Lower lobe of right lung (tissue), 2 donors: ENCODE measurements at places on chromosomes 3 and 15. TPM values are rescaled to one million over a fixed set of nuclear protein-coding genes. Genes with fewer than 3 reads are reported as not detected.
A peak's percentile ranks its signal among the peaks of the same experiment; 100 is the strongest.

DNA sequence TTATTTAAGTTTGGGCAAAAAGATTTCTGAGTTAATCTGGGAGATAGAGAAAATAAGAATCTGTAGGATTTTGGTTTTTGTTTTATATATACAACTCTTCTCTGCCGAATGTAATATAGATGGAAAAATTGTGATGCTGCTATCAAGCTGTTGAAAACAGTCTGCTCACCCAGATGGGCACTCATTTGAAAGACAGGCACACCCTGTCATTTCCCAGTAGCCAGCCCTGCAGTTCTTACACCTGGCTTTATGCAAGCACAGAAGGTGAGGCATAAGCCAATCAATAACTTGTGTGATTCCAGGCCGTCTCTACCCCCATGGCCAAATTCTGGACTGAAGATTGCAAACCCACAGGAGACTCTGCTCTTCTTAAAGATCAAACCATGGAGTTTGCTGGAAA lies 27.1 kb upstream of the PTX3 start:
- no peak overlapping the region for H3K27ac ChIP-seq
- H3K27me3 ChIP-seq, result no peaks in the 10 kb centered on the region
- no peak overlapping the region for H3K4me3 ChIP-seq
- H3K4me1 ChIP-seq, result no peaks in the 10 kb centered on the region

- no peaks in the 10 kb centered on the region for H3K27me3 ChIP-seq
- no peak overlapping the region for H3K4me3 ChIP-seq
- DNase-seq, result no peak
These were observed 56.1 kb downstream of the PCSK6 start for GRCh38 chr15:101433396-101433795.

DNA sequence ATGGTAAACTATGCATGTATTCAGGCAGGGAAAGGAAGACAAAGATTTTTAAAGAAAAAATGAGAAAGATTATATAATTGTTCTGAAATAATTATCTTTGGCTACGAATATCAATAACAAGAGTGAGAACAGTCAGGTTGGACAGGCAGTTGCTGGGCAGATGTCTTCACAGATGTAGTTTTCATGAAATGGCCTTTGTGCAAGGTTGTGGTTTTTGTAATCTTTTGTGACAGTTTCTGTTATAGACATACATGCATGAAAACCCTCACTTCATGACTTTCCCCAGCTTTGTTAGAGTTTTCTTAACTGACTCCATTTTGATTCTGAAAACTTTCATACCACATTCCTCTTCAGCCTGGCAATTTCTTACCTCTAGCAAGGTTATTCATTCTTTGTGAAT lies 34.9 kb upstream of the SLC25A36 start:
- no peaks in the 10 kb centered on the region for H3K36me3 ChIP-seq
- H3K4me1 ChIP-seq, result no peaks in the 10 kb centered on the region
- H3K4me3 ChIP-seq, result no peak overlapping the region
- no peaks in the 10 kb centered on the region for H3K27me3 ChIP-seq
- H3K27ac ChIP-seq, result no peak overlapping the region
- no peak for DNase-seq

DNA sequence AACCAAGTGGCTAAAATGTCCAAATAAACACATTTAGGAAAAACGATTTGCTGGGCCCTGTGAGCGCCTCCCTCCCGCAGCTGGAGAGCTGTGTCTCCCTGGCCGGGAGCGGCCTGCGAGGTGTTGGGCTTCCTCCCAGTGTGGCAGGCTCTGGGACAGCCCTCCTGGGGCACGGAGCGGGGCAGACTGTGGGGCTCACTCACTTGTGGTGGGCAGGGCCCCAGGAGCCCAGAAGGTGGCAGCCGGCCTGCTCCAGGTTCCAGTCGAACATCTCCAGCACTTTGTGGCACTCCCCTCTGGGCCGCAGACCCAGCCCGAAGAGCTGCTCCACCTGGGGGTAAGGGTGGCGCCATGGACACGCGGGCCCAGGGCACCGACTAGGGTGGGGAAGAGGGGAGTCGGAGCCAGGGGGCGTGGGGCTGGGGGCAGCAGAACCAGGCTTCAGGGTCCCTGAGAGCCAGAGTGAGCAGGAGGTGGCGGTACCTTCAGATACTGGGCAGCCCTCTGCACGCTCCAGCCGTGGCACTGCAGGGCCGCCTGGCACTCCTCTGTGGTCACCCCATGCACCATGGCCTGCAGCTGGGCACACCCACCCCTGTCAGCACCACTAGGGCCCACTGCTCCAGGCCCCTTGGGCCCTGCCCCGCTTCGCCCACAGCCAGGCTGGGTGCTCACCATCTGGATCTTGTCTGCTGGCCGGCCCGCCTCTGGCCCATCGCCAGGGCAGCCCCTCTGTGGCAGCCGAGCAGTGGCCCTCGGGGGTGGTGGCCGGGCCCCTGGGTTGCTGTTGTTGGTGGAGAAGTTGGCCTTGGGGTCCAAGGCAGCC lies 41.5 kb downstream of the TNK2 start:
- H3K36me3 ChIP-seq, result peaks cover 58% of the 10 kb centered on the region
- no peak for DNase-seq
- no peaks in the 10 kb centered on the region for H3K4me1 ChIP-seq
- H3K27ac ChIP-seq, result no peak overlapping the region

DNA sequence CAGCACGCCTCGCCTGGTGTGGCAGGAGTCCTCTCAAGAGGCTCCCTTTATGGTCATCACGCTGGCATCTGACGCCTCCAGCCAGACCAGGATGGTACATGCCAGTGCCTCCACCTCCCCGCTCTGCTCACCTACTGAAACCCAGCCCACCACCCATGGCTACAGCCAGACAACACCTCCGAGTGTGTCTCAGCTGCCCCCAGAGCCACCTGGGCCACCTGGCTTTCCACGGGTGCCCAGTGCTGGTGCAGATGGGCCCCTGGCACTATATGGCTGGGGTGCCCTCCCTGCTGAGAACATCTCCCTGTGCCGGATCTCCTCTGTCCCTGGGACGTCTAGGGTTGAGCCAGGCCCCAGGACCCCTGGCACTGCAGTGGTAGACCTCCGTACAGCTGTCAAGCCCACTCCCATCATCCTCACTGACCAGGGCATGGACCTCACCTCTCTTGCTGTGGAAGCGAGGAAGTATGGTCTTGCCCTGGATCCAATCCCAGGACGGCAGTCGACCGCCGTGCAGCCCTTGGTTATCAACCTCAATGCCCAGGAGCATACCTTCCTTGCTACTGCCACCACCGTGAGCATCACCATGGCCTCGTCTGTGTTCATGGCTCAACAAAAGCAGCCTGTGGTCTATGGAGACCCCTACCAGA lies 19.9 kb upstream of the APEH start:
- no peak for DNase-seq
- no peaks in the 10 kb centered on the region for H3K27me3 ChIP-seq
- H3K4me3 ChIP-seq, result no peak overlapping the region
- H3K4me1 ChIP-seq, result no peaks in the 10 kb centered on the region
- no peaks in the 10 kb centered on the region for H3K36me3 ChIP-seq
- H3K27ac ChIP-seq, result no peak overlapping the region

- H3K4me3 ChIP-seq, result no peak overlapping the region
- H3K36me3 ChIP-seq, result peaks cover 14% of the 10 kb centered on the region
- peak; percentile 91 for DNase-seq
These were observed 62.1 kb downstream of the CAPN7 start for GRCh38 chr3:15268033-15268631.

- no peaks in the 10 kb centered on the region for H3K36me3 ChIP-seq
- no peaks in the 10 kb centered on the region for H3K27me3 ChIP-seq
- DNase-seq, result peak; percentile 79
These were observed 19.1 kb upstream of the TM4SF18 start for GRCh38 chr3:149352556-149352955.

DNA sequence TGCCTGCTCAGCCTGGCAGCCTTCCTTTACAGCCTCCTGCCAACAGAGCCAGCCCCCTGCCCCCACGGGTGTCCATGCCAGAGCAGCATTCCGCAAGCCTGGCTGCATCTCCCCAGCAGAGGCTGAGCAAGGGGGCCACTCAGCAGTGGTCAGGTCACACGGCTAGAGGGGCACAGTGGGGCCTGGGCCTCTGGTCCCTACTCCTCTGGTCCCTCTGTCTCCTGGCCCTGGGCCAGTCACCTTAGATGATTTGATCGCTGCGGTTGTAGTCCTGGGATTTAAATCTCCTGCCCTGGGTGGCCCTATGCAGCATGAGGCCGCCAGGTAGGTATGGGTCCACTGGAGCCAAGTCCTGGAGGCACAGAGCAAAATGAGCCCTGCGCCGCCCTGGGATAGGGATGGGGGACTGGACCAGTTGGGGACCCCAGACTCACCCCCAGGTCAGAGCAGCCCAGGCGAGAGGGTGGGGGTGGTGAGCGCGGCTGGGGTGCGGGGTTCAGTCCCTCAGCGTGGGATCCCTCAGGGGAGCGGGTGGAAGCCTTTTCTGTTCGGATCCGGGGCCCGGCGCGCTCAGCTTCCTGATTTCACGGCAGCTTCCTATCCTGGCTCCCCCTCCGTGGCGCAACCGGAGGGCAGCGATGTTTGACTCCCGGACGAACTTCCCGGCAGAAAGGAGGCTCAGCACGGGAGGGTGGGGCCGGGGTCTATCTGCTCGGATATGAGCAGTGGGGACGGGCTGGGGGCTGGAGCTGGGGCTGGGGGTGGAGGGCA lies at the start of gene ZBTB47:
Gene ZBTB47, plus strand, starts transcription at position 138 of the 771 bp plus-strand sequence. CDS start 4,659 bp downstream, outside the sequence.
- H3K4me3 ChIP-seq, result peak within 1 kb of the TSS; percentile 93
- H3K27ac ChIP-seq, result peak within 1 kb of the TSS; percentile 85
- peak; percentile 89 for DNase-seq
- no peaks in the 10 kb centered on the region for H3K27me3 ChIP-seq

GRCh38 chr3:187120326-187120725 lies 19.0 kb downstream of the RPL39L start:
- no peak for DNase-seq
- H3K4me3 ChIP-seq, result no peak overlapping the region
- H3K27me3 ChIP-seq, result no peaks in the 10 kb centered on the region

- H3K4me1 ChIP-seq, result no peaks in the 10 kb centered on the region
- H3K4me3 ChIP-seq, result no peak overlapping the region
- no peaks in the 10 kb centered on the region for H3K36me3 ChIP-seq
- H3K27ac ChIP-seq, result no peak overlapping the region
- H3K27me3 ChIP-seq, result no peaks in the 10 kb centered on the region
- DNase-seq, result no peak
These were observed 37.9 kb downstream of the RPLP1 start for GRCh38 chr15:69490356-69491037.

DNA sequence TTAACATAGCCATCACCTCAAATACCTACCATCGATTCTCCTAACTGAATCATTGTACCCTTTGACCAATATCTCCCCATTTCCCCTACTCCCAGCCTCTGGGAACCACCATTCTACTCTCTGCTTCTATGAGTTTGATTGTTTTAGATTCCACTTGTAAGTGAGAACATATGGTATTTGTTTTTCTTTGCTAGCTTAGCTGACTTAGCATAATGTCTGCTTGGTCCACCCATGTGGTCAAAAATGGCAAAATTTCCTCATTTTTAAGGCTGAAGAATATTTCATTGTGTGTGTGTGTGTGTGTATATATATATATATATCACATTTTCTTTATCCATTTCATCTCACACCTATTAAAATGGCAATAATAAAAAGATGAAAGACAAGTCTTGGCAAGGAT lies 469.3 kb downstream of the FHIT start:
- H3K27ac ChIP-seq, result no peak overlapping the region
- DNase-seq, result no peak
- no peaks in the 10 kb centered on the region for H3K4me1 ChIP-seq
- H3K36me3 ChIP-seq, result no peaks in the 10 kb centered on the region
- no peak overlapping the region for H3K4me3 ChIP-seq

- H3K27ac ChIP-seq, result no peak overlapping the region
- H3K36me3 ChIP-seq, result no peaks in the 10 kb centered on the region
- no peak overlapping the region for H3K4me3 ChIP-seq
- no peak for DNase-seq
- no peaks in the 10 kb centered on the region for H3K27me3 ChIP-seq
These were observed 35.6 kb upstream of the CD96 start for GRCh38 chr3:111506435-111506834.

DNA sequence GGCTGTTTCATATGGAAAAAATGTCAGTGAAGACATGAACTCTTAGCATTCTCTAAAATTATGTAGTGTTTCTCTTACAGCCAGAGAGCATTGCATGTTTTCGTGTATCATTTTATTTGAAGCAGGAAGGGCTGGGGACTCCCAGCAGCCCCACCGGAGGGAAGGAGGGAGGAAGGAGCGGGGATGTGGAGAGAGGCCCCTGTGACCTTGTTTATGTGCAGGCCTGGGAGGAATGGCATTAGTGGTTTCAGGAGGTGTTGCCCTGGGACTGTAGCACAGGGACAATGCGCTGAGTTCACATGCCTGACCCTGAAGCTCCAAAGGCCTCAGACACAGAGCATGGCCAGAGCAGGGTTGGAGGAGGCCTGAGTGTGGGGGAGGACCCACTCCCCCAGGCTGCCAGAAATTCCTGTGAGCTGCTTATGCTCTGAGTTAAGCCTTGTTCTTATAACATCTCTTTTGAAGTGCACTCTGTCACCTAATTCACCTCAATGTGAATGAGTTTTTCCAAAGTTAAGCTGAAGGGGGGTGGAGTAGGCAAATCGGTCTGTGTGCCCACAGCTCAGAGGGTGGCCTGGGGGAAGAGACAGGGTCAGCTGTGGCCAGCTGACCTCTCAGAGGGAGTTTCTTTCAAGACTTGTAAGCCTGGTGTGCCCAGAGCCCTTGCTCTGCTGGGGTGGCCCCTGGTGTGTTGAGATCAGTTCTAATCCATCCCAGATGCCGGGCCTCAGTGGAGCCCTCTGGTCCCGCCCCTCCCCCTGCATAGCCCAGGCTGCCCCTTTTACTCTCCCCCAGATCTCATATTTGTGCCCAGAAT lies 3.9 kb upstream of the RNU6-1 start:
- DNase-seq, result no peak
- no peaks in the 10 kb centered on the region for H3K27me3 ChIP-seq
- no peaks in the 10 kb centered on the region for H3K36me3 ChIP-seq

DNA sequence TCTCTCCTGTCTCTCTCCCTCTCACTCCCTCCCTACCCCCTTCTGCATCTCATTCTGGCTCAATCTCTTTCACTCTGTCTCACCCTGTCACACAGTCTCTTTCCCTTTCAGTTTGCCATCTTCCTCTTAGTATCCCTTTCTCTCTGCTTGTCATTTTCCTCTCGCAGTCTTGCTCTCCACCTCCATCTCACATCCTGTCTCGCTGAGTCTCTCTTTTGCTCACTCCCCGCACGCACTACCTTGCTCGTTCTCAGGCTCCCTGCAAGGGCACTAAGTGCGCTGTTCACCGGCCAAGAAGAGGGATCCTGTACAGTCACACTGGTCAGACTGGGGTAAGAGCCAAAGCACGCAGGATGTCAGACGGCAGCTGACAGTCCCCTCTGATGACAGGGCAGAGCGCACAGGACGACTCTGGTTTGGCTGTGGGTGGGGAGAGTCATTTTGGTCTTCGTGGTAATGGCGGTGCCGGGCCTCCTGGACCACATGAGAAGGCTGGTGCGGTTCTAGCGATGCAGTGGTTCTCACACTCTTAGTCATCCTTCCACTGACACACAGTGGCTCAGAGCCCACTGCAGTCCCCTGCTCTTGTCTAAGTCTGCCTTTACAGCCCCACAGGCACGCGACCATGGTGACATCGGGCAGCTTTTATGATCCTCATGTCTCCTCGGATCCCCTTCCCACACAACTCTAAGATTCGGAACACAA lies 356.8 kb downstream of the FOXP1 start:
- H3K27me3 ChIP-seq, result no peaks in the 10 kb centered on the region
- DNase-seq, result peak; percentile 50
- peak overlapping the region; percentile 6 for H3K27ac ChIP-seq
- no peaks in the 10 kb centered on the region for H3K36me3 ChIP-seq
- H3K4me3 ChIP-seq, result peak overlapping the region; percentile 34

Gene PIK3CA
- total RNA-seq, result 33.5 TPM

Gene HTR3E
- total RNA-seq, result not detected

Gene SHF
- total RNA-seq, result 6.4 TPM

Gene LRRC15
- 0.24 TPM for total RNA-seq

Gene ERICH6
- total RNA-seq, result not detected

Gene SPINK8
- not detected for total RNA-seq
